ENCODE measurements at places on chromosomes 5 and 9. TPM values are rescaled to one million over a fixed set of nuclear protein-coding genes. Genes with fewer than 3 reads are reported as not detected.

DNA sequence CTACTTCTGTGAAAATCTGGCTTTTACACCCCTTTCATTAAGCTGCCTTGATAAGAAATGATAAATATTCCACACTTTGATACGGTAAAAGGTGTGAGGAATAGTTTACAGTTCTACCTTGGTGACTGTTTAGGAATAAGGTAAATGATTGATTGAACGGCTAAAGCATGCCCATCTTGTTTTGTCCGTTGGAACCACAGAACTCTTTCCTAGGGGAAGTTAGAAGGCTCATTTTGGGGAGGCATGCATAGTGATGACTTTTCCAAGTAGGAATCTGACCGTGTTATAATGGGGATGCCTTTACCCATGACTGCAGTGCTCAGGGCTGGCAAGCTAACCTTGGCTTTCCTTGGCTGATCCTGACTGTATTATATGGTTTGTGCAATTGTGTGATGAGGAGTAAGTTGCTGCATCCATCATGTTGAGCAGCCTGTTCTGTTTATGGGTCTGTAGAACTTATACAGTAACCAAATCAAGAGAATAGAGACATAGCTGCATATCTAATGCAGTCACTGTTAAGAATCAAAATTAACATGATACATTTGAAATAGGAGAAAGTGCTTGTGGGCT is 24.5 kb downstream of the PCSK5 start:
- DNase-seq: no peak
- no peak overlapping the region for H3K4me3 ChIP-seq
- H3K27me3 ChIP-seq: no peaks in the 10 kb centered on the region
- no peak overlapping the region for H3K27ac ChIP-seq
- no peaks in the 10 kb centered on the region for H3K4me1 ChIP-seq
- H3K36me3 ChIP-seq: no peaks in the 10 kb centered on the region

DNA sequence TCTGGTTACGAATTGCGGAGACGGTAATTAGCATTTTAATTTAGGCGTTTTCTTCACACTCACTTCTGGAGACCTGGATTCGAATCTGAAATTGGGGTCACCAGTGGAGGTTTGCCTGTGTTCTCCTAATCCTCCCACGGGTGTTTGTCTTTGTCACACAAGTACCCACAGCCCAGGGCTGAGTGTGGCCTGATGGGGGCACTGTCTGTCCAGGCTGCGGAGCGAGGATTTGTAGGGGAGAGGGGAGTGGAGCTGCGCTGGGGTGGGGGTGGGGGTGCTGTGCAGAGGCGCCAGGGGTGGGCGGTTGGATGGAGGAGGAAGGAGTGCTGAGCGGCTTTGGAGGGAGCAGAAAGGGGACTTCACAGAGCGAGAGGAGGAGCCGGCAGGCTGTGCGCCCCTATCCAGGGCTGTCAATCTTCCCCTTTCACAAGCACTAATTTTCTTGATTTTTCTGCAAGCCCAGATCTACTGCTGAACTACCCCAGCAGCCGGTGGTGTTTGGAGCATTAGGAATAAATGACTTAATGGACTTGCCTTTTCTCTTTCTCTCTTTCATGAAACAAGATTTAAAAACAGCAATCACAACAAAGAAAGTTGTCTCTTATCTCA is 53.1 kb downstream of the TSPAN17 start:
- H3K4me3 ChIP-seq: no peak overlapping the region
- no peaks in the 10 kb centered on the region for H3K36me3 ChIP-seq
- no peak for DNase-seq
- no peak overlapping the region for H3K27ac ChIP-seq

GRCh38 chr5:133193794-133194193 is 142.0 kb downstream of the HSPA4 start:
- H3K4me1 ChIP-seq: no peaks in the 10 kb centered on the region
- H3K27me3 ChIP-seq: no peaks in the 10 kb centered on the region
- no peak for DNase-seq
- no peaks in the 10 kb centered on the region for H3K36me3 ChIP-seq

- no peaks in the 10 kb centered on the region for H3K36me3 ChIP-seq
- H3K27me3 ChIP-seq: no peaks in the 10 kb centered on the region
- no peak for DNase-seq
- no peak overlapping the region for H3K4me3 ChIP-seq
Observed at GRCh38 chr5:57319628-57320027, 145.8 kb downstream of the GPBP1 start.

DNA sequence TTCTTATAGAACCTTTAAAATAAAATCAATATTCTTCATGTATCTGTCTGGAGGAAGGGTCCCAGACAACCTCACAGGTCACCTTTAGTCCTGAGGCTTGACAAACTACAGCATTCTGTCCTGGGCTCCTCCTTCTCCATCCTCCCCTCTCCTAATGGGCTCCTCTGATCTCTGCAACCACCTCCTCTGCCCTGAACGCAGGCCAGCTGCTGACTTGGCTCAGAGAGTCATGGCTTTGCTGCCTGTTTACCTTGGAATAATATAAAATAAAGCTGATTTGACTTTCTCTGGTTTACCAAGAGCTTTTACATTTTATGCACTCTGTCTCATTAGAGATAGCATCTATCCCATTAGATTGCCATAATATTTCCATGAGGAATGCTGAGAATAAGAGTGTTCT is 159.4 kb downstream of the SEMA6A start:
- no peaks in the 10 kb centered on the region for H3K4me1 ChIP-seq
- H3K4me3 ChIP-seq: no peak overlapping the region
- H3K36me3 ChIP-seq: no peaks in the 10 kb centered on the region
- no peaks in the 10 kb centered on the region for H3K27me3 ChIP-seq
- H3K27ac ChIP-seq: no peak overlapping the region

Gene PHF24
- total RNA-seq: not detected

Gene ANGPTL2
- 1.6 TPM for total RNA-seq

- no peaks in the 10 kb centered on the region for H3K4me1 ChIP-seq
- H3K27me3 ChIP-seq: no peaks in the 10 kb centered on the region
- no peak for DNase-seq
Observed at GRCh38 chr5:178222292-178222691, 10.3 kb downstream of the PHYKPL start.

- H3K4me1 ChIP-seq: peaks cover 35% of the 10 kb centered on the region
- H3K4me3 ChIP-seq: peak overlapping the region; percentile 88
- no peaks in the 10 kb centered on the region for H3K27me3 ChIP-seq
- no peak for DNase-seq
Observed at GRCh38 chr9:120920806-120921178, 5.8 kb downstream of the TRAF1 start.

- H3K4me3 ChIP-seq: no peak overlapping the region
- H3K4me1 ChIP-seq: no peaks in the 10 kb centered on the region
- no peaks in the 10 kb centered on the region for H3K36me3 ChIP-seq
- no peak overlapping the region for H3K27ac ChIP-seq
Observed at GRCh38 chr5:4924577-4924976, 215.6 kb upstream of the ADAMTS16 start.
